ENCODE measurements at places on chromosomes 13 and 19.

GRCh38 chr13:98020271-98020670 lies 66.8 kb downstream of the IPO5 start:
- no peak for DNase-seq

GRCh38 chr19:1715540-1715939 lies 37.8 kb upstream of the ONECUT3 start:
- no peak for DNase-seq

GRCh38 chr13:30983431-30983830 lies 51.0 kb downstream of the TEX26 start:
- no peak for DNase-seq

DNA sequence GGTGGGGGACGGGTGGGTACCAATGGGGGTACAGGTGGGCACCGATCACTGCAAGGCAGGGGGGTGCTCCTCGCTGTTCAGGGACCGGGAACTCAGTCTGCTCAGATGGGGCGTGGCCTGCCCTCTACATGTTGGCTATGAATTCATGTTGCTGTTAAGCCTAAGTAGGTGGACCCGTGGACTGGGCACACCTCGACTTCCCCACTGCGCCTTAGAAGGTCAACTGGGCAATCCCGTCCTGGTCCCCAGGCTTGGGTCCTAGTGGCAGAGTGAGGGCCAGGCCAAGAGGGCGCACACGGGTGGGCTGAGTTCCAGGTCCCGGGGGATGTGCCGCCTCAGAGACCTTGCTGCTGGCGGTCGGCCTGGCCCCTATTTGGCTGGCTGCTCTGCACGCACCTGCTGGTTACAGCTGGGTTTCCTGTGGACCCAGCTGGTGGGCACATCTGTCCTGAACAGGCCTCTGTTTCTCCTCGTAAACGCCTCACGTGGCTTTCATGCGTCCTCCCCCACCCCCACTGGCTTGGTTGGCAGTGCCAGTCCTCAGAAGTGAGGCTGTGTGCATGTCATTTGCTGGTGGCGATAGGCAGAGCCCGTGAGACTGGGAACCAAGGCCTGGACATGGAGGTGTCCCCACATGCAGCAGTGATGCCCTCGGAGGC lies 13.5 kb upstream of the ZNF554 start:
- no peak for DNase-seq

GRCh38 chr13:109355875-109356434 lies 430.4 kb downstream of the IRS2 start:
- DNase-seq: no peak

All from CD4-positive, alpha-beta T cell treated with Interferon gamma for 1 hour (primary cell).